Endothelial cell of coronary artery (primary cell): ENCODE measurements at places on chromosomes 2 and 18. TPM values are rescaled to one million over a fixed set of nuclear protein-coding genes. Genes with fewer than 3 reads are reported as not detected.

Gene CNGA3
- not detected in 2 replicates for total RNA-seq

Gene SCN7A
- not detected in 2 replicates for total RNA-seq

Gene GALNT14
- total RNA-seq = 0.45 TPM in 1 of 2 replicates, not detected in the other

Gene NTSR2
- not detected in 2 replicates for total RNA-seq

Gene FABP1
- not detected in 2 replicates for total RNA-seq

Gene TXNDC2
- under 0.01 TPM in 1 of 2 replicates, not detected in the other for total RNA-seq

Gene LIPG
- total RNA-seq = 48.0 and 56.4 TPM in 2 replicates

Gene CENPA
- 5.2 and 13.0 TPM in 2 replicates for total RNA-seq

Gene NPAS2
- total RNA-seq = 5.8 and 6.6 TPM in 2 replicates

Gene KLHL41
- total RNA-seq = 0.09 and 0.19 TPM in 2 replicates

Gene WDFY1
- 126 and 176 TPM in 2 replicates for total RNA-seq

Gene AQP12B
- total RNA-seq = not detected in 2 replicates

Gene CGREF1
- total RNA-seq = 1.2 and 4.3 TPM in 2 replicates

Gene RSAD2
- total RNA-seq = 0.19 and 0.36 TPM in 2 replicates

Gene BMP10
- not detected in 2 replicates for total RNA-seq

Gene ID2
- 11.9 and 15.5 TPM in 2 replicates for total RNA-seq

Gene CD8A
- not detected in 2 replicates for total RNA-seq

Gene DES
- not detected in 2 replicates for total RNA-seq

Gene ACVR1
- 12.2 and 17.8 TPM in 2 replicates for total RNA-seq

Gene ABCG5
- total RNA-seq = not detected in 2 replicates

Gene MFSD6
- total RNA-seq = 4.4 and 5.1 TPM in 2 replicates

Gene MAPK4
- under 0.01 TPM in 1 of 2 replicates, not detected in the other for total RNA-seq

Gene PRADC1
- total RNA-seq = 13.2 and 21.0 TPM in 2 replicates

Gene MCM6
- total RNA-seq = 12.8 and 20.9 TPM in 2 replicates

Gene NEB
- 0.19 and 0.45 TPM in 2 replicates for total RNA-seq

Gene MYOM1
- total RNA-seq = 0.18 and 0.66 TPM in 2 replicates

Gene SIX3
- not detected in 2 replicates for total RNA-seq
